ENCODE measurements at places on chromosomes 7 and 10. TPM values are rescaled to one million over a fixed set of nuclear protein-coding genes. Genes with fewer than 3 reads are reported as not detected.

DNA sequence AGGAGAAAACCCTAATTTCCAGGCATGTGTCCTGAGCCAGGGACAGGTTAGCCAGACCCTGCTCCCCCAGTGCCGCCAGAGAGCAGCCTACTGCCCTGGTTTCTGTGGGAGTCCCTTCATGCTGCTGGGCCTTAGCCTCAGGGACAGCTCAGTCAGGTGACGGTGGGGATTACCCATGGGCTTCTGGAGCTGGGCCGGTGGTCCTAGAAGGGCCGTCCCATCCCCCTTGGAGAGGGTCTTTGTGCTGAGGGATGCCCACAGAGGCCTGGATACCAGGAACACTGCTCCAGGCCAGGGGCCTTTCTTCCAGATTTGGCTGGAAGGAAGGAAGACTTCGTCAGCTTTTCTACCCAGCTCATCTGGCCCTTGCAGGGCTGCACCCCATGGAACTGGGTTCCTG is 71.4 kb upstream of the ZNF722 start:
- no peaks in the 10 kb centered on the region for H3K27me3 ChIP-seq
- H3K27ac ChIP-seq = no peak overlapping the region
- H3K4me1 ChIP-seq = peaks cover 4% of the 10 kb centered on the region
- no peak for DNase-seq
- H3K4me3 ChIP-seq = no peak overlapping the region

- no peaks in the 10 kb centered on the region for H3K36me3 ChIP-seq
- H3K27ac ChIP-seq = no peak overlapping the region
- no peak for DNase-seq
- H3K4me3 ChIP-seq = no peak overlapping the region
Observed at GRCh38 chr7:98852826-98853225, 17.0 kb downstream of the TMEM130 start.

Gene SPDYE9
- not detected for total RNA-seq

GRCh38 chr10:44118500-44118899 is 266.4 kb downstream of the CXCL12 start:
- H3K4me3 ChIP-seq = no peak overlapping the region
- no peaks in the 10 kb centered on the region for H3K36me3 ChIP-seq
- H3K27ac ChIP-seq = no peak overlapping the region
- DNase-seq = no peak

Gene PSMG3
- total RNA-seq = 29.5 TPM

DNA sequence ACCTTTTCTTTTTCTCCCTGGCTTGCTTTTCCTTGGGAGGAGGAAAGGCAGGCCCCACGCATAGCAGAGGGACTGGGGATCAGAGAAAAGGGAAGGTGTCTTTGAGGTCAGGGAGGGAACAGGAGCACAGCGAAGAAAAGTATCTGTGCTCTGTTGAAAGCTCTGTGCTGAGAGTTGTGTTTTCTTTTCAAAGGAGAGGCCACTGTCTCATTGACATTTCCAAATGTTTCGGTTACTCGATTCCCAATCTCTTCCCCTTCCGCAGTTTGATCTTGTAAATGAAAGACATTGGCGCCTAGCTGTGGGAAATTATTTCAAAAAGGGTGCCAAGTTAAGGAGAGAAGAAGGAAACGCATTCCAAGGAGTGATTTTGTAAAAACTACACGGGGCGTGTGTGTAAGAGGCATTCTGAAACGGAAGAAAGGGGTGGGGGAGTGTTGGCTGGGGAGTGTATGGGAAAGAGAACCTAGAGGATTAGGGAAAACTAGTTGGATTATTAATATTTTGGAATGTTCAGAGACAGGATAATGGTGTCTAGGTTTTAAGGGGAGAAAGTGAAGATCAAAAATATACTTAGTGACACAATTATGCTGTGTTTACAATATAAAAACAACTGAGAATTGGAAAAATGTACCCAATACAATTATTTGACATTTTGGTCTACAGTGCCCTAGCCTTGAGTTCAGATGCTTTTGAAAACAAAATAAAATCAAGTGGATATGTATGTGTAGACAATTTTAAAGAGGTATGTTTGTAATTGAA is 708 bp downstream of the KLHDC10 start:
- H3K4me1 ChIP-seq = peaks cover 51% of the 10 kb centered on the region
- peak overlapping the region; percentile 93 for H3K4me3 ChIP-seq
- H3K27ac ChIP-seq = peak overlapping the region; percentile 90
- no peak for DNase-seq
- no peaks in the 10 kb centered on the region for H3K27me3 ChIP-seq

DNA sequence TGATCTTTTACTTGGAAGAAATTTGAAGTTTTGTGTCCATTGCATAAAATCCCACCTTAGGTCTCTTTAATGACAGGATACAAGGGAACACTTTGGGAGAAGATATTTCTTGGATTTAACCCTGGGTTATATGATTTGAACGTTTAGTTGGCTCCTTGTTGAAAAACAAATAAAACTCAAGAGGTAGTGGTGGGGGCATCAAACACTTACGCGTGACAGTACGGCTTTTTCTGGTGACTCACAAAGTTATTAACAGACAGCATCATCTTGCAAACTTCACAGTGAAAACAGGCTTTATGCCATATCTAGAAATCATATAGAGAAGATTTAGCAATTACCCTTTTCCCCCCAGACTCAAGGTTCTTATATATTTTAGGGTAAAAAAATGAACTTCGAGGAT is 699 bp downstream of the NRAP start:
- no peak overlapping the region for H3K4me3 ChIP-seq
- H3K4me1 ChIP-seq = no peaks in the 10 kb centered on the region
- DNase-seq = no peak
- H3K36me3 ChIP-seq = no peaks in the 10 kb centered on the region
- H3K27ac ChIP-seq = no peak overlapping the region

DNA sequence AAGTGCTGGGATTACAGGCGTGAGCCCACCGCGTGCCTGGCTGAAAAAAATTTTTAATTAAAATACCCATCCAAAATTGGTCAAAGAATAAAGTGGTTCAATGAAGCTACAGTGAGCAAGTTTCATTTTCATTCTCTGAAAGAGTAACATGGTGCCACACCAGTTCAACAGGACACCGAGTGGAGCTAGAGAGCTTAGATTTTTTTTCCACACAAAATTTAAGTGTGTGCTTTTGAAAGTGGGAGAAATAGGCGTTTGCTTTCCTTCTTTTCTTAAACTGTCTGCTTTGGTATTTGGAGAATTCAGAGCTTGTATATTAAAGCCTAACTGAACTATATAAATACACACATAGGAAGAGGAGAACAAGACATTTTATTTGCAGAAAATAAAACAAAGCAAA is 43.4 kb downstream of the BPGM start:
- no peaks in the 10 kb centered on the region for H3K36me3 ChIP-seq
- H3K27me3 ChIP-seq = peaks cover 8% of the 10 kb centered on the region
- H3K4me3 ChIP-seq = no peak overlapping the region
- DNase-seq = no peak
- H3K27ac ChIP-seq = no peak overlapping the region

DNA sequence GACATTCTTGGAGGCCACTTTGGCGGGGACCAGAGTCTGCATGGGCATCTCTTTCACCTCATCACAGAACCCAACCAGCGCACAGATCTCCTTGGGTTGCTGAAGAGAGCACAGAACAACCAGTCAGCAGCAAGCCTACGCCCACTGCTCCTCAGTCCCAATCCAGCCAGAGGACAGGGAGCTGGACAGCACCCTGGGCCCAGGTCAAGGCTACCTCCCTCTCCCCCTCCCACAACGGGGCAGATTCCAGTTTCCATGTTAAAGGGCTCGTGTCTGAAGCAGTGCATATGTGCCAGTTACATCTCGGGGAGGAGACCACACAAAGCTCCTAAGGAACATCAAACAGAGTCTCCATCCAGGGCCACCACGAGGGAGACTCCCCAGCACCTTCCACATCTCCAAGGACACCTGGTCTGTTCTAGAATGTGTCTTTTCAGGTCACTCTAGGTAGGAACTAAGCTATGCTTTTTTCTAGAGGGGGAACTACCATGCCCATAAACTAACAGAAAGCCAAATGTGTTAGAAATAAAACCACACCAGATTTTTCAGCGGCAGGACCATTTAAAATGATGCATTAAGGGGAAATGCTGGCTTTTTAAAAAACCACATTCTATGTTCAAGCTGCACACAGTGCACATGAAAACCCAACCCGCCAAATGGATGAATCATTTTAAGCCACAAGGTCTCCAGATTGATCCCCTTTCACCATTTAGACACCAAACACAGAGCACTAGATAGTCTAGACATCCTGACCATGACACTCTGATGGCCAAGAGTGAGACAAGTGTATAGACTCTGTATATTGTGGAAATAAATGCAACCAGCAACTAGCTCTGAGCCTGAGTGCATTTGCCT is 28.9 kb downstream of the PSAP start:
- peaks cover 95% of the 10 kb centered on the region for H3K36me3 ChIP-seq
- no peak for DNase-seq
- H3K4me3 ChIP-seq = no peak overlapping the region
- no peaks in the 10 kb centered on the region for H3K4me1 ChIP-seq
- H3K27me3 ChIP-seq = no peaks in the 10 kb centered on the region

GRCh38 chr10:99161165-99161564 is 74.5 kb downstream of the HPSE2 start:
- no peak overlapping the region for H3K27ac ChIP-seq
- H3K27me3 ChIP-seq = no peaks in the 10 kb centered on the region
- no peaks in the 10 kb centered on the region for H3K36me3 ChIP-seq
- H3K4me1 ChIP-seq = no peaks in the 10 kb centered on the region

- no peak overlapping the region for H3K4me3 ChIP-seq
- no peaks in the 10 kb centered on the region for H3K27me3 ChIP-seq
- H3K36me3 ChIP-seq = no peaks in the 10 kb centered on the region
- H3K27ac ChIP-seq = no peak overlapping the region
Observed at GRCh38 chr10:82888809-82889455, 1013.9 kb downstream of the NRG3 start.

DNA sequence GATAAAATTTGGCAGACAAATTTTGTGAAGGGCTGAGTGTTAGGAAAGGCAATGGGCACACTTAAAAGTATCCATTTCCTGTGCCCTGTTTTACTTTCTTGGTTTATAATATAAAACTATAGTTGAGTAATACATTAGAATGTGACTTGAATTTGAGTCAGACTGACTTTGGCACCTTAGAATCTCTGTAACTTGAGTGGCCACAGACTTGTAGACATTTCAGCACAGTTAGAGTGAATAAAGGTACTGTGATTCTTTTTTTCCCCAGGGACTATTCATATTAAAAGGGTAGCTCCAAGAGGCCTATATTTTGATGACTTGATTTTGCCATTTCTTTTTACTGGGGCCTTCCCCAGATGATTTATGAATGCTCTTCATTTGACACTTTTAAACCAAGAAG is 22.4 kb downstream of the GBF1 start:
- H3K27ac ChIP-seq = peak overlapping the region; percentile 35
- no peaks in the 10 kb centered on the region for H3K27me3 ChIP-seq
- H3K4me1 ChIP-seq = peaks cover 26% of the 10 kb centered on the region
- no peak overlapping the region for H3K4me3 ChIP-seq
- peaks cover 49% of the 10 kb centered on the region for H3K36me3 ChIP-seq
- no peak for DNase-seq

GRCh38 chr10:12027539-12027938 is 15.1 kb downstream of the UPF2 start:
- H3K4me3 ChIP-seq = no peak overlapping the region
- H3K4me1 ChIP-seq = peaks cover 22% of the 10 kb centered on the region
- DNase-seq = no peak
- no peaks in the 10 kb centered on the region for H3K27me3 ChIP-seq

DNA sequence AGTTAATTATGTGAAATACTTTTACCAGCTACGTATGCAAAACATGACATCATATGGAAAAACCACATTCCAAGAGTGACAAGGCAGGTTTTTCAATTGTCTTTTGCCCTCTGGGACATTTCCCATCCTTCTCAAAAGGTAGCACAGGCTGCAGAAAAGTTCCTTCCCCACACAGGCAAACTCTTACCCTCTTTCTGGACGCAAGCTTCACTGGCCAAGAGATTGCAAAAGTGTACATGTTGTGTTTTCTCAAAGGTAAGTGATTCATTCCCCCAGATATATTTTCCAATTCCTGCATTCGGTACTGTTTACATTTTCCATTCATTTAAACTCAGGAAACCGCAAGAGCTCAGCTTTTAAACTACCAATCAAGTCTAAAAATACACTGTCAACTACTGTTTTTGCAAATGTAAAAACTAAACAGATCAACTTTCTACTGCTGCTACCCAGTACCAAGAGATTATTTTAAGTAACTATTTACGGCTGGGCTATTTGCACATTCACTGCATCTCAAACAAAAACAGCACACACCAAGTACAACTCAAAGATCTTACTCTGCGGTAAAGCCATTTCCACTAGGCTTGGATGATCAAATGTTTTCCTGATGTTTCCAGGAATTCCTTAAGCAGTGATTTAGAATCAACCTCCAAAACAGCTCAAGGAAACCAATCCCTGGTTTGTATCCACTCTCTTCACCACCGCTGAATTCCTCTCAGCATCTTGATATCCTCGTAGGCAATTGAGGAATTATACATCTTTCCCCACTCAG is 233.6 kb upstream of the CCDC6 start:
- no peak for DNase-seq
- H3K27me3 ChIP-seq = no peaks in the 10 kb centered on the region
- peaks cover 16% of the 10 kb centered on the region for H3K4me1 ChIP-seq
- H3K36me3 ChIP-seq = no peaks in the 10 kb centered on the region
- H3K4me3 ChIP-seq = no peak overlapping the region

Gene COL1A2
- not detected for total RNA-seq

Gene UNCX
- not detected for total RNA-seq

GRCh38 chr7:105306298-105306748 is 82.4 kb downstream of the SRPK2 start:
- peaks cover 20% of the 10 kb centered on the region for H3K36me3 ChIP-seq
- no peak for DNase-seq
- H3K27ac ChIP-seq = no peak overlapping the region
- H3K4me1 ChIP-seq = peaks cover 56% of the 10 kb centered on the region
- H3K4me3 ChIP-seq = no peak overlapping the region
- no peaks in the 10 kb centered on the region for H3K27me3 ChIP-seq

Gene HOXA5
- not detected for total RNA-seq

- H3K27ac ChIP-seq = no peak overlapping the region
- no peaks in the 10 kb centered on the region for H3K4me1 ChIP-seq
- H3K4me3 ChIP-seq = no peak overlapping the region
- no peak for DNase-seq
- no peaks in the 10 kb centered on the region for H3K27me3 ChIP-seq
Observed at GRCh38 chr10:112131346-112131745, 52.2 kb downstream of the GPAM start.

Gene EPO
- total RNA-seq = not detected

DNA sequence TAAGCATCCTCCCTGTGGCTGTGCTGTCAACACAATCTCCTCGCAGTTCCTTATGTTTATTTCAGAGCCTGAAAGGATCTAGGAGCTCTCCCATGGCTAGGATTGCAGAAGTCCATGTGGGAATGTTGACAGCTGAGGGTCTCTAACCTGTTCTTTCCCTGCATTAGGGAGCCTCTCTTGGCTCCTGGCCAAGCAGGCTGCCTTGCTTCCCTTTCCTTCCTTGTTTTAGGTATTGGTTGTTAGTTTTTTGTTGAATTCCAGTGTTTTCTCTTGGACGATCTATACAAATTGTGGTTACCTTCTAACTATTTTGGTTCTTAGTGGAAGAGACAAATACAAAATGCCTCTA is 171.8 kb downstream of the MLLT10 start:
- no peak overlapping the region for H3K4me3 ChIP-seq
- H3K4me1 ChIP-seq = peaks cover 27% of the 10 kb centered on the region
- no peak for DNase-seq
- H3K27me3 ChIP-seq = no peaks in the 10 kb centered on the region
- peaks cover 47% of the 10 kb centered on the region for H3K36me3 ChIP-seq
- H3K27ac ChIP-seq = no peak overlapping the region
